ENCODE measurements at places on chromosomes 4 and X. TPM values are rescaled to one million over a fixed set of nuclear protein-coding genes. Genes with fewer than 3 reads are reported as not detected.

The GSX2 gene
- 1.7 TPM for total RNA-seq

The ZFP92 gene
- 0.98 TPM for total RNA-seq

The ADGRG4 gene
- total RNA-seq: not detected

The FNIP2 gene
- total RNA-seq: 62.9 TPM

The PPP1R3F gene
- total RNA-seq: 9.6 TPM

The SSX2 gene
- total RNA-seq: not detected

The SMARCA1 gene
- total RNA-seq: 69.1 TPM

The SYP gene
- 107 TPM for total RNA-seq

The ALPK1 gene
- total RNA-seq: 4.2 TPM

The AKAP4 gene
- not detected for total RNA-seq
